ENCODE measurements at places on chromosomes 5 and 9. TPM values are rescaled to one million over a fixed set of nuclear protein-coding genes. Genes with fewer than 3 reads are reported as not detected.

DNA sequence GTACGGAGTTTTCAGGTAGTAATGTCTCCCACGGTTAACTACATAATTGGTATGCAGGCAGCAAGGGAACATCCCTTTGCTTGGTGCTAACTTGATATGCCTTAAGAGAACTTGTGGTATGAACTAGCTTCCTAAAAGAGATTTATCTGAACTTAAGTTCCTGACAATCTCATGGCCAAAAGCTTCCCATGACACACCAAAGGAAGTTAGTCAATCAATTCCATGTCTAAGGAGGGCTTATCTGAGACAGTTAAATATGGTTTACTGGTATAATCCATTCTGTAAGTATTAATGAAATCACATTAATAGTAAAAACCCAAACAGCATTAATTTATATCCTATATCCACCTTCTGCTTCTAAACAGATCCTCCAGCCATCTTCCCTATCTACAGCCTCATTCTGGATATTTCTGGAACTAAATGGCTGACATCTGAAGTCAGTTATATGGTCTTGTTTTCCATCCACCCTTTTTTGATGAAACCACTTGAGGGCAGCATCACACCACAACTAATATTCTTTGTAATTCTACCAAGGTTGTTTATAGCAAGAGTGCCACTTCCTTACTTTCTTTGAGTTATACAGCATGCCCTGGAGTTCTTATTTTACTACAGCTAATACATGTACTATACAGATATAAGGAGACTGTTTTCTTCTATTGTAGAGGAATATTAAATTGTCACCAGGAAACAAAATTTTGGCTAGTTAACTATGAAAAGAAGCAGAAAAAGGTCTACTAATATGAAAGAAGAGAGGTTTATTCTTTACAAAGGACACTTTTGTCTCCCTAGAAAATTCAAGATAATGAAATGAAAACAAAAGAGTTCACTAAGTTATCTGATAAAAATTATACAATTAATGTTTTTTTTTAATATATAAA, 34.7 kb downstream of the SHOC1 start:
- peak overlapping the region; percentile 38 for H3K27ac ChIP-seq
- H3K4me1 ChIP-seq = peaks cover 5% of the 10 kb centered on the region
- DNase-seq = peak; percentile 73
- no peak overlapping the region for H3K4me3 ChIP-seq
- no peaks in the 10 kb centered on the region for H3K27me3 ChIP-seq

DNA sequence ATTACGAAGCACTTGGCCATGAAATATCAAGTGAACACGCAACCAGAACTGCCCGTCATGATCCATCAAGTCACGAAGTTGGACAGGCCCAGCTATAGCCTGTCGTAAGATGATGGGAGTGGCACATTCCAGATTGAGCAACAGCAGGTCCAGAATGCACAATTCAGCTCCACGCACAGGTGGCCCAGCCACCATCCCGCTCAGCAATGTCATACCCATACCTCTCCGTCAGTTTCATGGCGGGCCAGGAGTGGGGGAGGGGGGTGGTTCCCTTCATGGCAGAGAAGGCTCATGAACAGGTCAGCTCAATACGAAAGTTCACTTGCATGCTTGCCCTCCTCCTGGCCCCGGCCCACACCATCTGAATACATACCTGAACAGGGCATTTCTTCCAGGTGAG, 34.9 kb downstream of the SMIM23 start:
- no peak for DNase-seq
- H3K27ac ChIP-seq = no peak overlapping the region
- H3K27me3 ChIP-seq = peaks cover 5% of the 10 kb centered on the region
- H3K4me1 ChIP-seq = peaks cover 1% of the 10 kb centered on the region
- H3K4me3 ChIP-seq = no peak overlapping the region

The SLC34A1 gene
- not detected for total RNA-seq

GRCh38 chr9:137423514-137424291, 510 bp downstream of the NOXA1 start:
- peaks cover 13% of the 10 kb centered on the region for H3K36me3 ChIP-seq
- H3K4me1 ChIP-seq = peaks cover 14% of the 10 kb centered on the region
- H3K27me3 ChIP-seq = 0 out of 2 replicates have a peak, but pooled peaks cover 3% of the 10 kb centered on the region
- no peak overlapping the region for H3K27ac ChIP-seq

GRCh38 chr9:120710110-120710981, 3.9 kb downstream of the MEGF9 start:
- H3K4me1 ChIP-seq = peaks cover 25% of the 10 kb centered on the region
- peak; percentile 35 for DNase-seq
- H3K36me3 ChIP-seq = peaks cover 5% of the 10 kb centered on the region
- H3K27me3 ChIP-seq = no peaks in the 10 kb centered on the region

- H3K36me3 ChIP-seq = no peaks in the 10 kb centered on the region
- no peak overlapping the region for H3K4me3 ChIP-seq
- H3K27ac ChIP-seq = no peak overlapping the region
These were observed 104.3 kb downstream of the SAXO1 start for GRCh38 chr9:18928711-18929110.

DNA sequence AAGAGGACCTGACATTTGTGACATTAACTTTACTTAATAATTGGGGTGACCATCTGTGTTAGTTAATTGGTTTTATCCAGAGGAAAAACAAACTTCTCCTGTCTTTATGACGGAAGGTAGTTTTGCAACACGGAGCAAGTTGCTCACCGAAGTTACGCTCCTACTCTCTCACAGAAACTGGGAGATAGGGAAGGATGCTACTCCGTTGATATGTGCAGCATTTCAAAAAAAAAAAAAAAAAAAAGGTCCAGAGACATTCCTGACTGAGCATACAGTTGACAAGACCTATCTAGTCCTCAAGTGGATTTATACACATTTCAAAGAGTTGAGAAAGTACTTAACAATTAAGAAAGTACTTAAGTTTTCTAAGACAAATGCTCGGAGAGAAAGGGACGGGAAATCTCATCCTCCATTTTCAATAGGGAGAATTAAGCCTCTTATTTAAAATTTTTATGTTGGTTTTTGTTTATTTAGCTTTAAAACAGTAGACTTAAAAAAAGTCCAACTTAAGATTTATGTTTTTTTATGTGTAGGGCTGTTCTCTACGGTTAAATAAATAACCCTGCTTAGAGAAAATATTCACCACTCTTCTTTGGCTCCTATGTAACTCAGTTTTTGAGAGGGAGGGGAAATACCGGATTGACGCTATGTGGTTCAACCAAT, 455 bp upstream of the FER start:
- no peaks in the 10 kb centered on the region for H3K27me3 ChIP-seq
- H3K36me3 ChIP-seq = no peaks in the 10 kb centered on the region
- peak overlapping the region; percentile 98 for H3K27ac ChIP-seq
- peaks cover 27% of the 10 kb centered on the region for H3K4me1 ChIP-seq
